ENCODE measurements at places on chromosomes 11 and 22.
A peak's percentile ranks its signal among the peaks of the same experiment; 100 is the strongest.

- no peak for DNase-seq
Observed at GRCh38 chr11:6623391-6624363, 4.5 kb upstream of the TPP1 start.

DNA sequence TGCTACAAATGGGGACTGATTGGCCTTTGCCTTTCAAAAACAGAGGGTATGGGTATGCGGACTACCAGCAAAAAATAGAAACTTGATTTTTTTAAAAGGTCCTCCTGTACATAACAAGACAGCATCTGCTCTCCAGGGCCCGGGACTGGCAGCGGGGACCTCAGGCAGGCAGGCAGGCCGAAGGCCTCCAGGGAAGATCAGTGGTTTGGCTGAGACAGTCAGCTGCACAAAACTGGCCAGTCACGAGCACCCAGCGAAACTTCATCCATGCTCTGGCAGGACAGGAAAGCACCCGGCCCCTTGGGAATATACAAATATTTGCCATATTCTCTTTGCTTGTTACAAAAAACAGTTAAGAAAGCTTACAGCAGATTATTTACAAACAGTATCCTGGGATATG is 11.0 kb downstream of the RPL27A start:
- no peak for DNase-seq

GRCh38 chr22:48415520-48415919 is 1412.2 kb downstream of the BRD1 start:
- no peak for DNase-seq

- DNase-seq, result no peak
Observed at GRCh38 chr22:42380769-42381551, 51.2 kb downstream of the NFAM1 start.

DNA sequence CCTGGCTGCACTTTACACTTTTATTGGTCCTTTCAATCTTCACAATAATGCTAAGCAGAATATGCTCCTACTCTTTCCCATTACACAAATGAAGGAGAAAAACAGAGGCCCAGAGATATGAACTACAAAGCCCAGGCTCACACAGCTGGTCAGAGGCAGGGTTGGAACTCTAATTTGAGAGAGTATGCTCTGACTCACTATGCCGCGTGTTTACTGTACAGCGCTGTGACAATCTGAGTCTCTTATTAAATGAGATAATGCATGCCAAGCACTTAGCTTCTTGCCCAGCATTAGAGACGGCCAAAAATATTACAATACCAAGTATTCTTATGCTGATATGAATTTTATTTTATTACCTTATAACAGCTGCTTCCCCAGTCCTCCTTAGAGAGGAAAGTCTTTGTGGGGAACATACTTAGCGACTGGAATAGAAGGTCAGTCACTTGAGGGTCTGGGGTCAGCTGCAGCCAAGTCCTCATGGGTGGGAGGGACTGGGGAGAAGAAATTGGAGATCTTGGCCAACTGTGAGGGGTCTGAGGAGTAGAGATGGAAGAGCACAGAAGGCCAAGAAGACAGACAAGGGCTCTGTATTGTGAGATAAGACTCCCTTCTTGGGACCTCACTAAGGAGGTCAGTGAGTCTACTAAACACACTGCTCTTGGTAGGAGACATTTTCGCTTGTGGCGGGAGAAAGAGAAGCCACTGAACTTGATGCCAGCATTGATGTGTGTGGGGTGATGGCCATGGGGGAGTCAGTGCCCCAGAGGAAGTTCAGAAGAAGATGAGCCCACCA is 150.8 kb upstream of the TIMP3 start:
- DNase-seq, result no peak

DNA sequence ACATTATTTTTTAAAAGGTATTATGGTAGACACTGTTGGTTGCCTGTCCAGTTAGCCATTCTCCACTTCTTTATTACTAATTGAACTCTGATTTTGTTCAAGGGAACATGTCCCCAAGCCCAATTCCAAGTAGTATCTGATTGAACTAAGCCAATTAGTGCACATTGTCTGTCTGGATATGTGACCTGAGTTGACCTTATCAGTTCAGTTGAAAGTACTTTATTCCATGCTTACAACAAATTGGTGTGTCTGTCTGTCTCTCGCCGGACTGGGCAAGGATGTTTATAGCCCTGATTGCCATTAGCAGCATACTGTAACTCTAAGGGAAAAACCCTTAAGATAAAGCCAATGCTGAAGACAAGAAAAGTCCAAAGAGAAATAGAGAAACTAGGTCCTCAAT is 85.6 kb downstream of the INTS4 start:
- no peak for DNase-seq

GRCh38 chr11:35347921-35348331 is 71.4 kb downstream of the SLC1A2 start:
- no peak for DNase-seq

DNA sequence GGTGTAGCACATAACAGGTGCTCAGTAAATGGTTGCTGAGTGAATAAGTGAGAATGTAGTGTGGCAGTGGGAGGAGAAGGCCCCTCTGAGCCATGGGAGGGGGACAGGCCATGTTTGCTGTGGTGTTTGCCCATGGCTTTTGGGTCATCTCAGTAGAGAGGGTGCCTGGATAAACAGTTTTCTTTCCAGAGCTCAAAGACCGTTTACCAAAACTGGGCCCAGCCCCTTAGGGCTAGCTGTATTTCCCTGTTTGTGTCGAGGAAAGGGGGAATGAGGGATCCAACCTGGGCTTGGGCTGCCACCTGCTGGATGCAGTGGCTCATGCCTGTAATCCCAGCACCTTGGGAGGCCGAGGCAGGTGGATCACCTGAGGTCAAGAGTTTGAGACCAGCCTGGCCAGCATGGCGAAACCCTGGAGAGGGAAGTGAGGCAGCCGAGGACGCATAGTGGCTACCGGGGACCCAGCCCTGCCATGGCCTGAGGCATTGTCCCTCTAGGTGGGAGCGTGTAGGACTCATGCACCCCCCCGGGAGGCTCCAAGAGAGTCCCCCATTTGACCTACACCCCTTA is 8.7 kb upstream of the LTO1 start:
- DNase-seq, result no peak

GRCh38 chr11:117725048-117725734 is 71.8 kb downstream of the DSCAML1 start:
- no peak for DNase-seq

DNA sequence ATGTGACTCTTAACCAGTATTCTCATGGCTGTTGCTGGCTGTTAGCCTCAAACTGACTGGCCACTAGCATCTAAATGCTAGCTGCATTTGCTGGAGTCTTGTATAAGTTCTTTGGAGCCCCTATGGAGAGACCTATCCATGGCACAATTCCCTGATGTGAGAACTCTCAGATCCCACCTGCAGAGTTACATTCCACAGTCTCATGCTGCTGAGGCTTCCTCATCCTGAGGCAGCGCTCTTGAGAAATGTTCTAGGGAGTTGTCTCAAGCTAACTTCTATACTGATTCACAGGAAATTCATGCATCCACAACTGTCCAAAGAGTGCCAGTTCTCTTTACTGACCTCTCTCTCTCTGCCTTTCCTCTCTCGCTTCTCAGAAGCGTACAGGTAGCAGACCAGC is 218.0 kb upstream of the PITPNB start:
- DNase-seq, result no peak

GRCh38 chr11:10663990-10664389 is 29.6 kb downstream of the IRAG1 start:
- DNase-seq, result no peak

DNA sequence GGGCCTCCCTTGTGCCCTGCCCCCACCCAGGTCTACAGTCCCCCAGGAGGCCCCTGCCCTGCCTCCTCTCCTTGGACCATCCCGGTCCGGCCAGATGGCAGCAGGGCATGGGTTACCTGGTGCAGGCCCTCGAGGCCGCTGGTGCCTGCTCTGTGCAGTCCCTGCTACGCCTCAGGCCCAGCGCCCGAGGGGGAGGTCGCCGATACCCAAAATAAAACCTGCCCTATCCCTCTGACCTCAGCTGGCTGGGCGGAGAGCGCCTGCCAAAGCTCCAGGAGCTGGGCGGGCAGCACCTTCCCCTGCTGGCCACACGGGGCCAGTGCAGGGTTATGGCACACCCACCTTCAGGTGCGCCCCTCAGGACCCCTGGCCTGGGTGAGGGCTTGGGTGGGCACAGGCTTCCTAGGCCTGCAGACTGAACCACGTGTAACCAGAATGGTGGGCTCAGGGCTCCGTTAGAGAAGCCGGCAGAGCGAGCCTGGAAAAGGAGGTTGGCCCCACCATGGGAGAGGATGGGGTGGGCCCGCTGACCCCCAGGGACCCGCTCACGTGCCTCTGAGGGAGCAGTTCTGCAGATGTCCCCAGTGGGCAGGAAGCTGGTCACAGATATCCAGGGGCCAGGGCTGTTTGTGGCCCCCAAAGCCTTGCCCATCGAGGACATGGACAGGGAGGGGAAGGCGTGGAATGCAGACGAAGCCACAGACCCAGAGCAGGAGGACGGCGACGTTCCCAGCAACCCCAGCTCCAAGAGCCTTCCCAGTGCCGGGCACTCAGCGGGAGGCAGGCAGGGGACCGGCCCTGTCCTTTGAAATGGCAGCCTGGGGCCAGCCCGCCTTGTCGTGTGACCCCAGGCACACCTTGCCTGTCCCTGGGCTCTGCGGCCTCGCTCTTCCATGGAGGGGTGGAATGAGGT is 1.7 kb upstream of the TNNT3 start:
- no peak for DNase-seq

DNA sequence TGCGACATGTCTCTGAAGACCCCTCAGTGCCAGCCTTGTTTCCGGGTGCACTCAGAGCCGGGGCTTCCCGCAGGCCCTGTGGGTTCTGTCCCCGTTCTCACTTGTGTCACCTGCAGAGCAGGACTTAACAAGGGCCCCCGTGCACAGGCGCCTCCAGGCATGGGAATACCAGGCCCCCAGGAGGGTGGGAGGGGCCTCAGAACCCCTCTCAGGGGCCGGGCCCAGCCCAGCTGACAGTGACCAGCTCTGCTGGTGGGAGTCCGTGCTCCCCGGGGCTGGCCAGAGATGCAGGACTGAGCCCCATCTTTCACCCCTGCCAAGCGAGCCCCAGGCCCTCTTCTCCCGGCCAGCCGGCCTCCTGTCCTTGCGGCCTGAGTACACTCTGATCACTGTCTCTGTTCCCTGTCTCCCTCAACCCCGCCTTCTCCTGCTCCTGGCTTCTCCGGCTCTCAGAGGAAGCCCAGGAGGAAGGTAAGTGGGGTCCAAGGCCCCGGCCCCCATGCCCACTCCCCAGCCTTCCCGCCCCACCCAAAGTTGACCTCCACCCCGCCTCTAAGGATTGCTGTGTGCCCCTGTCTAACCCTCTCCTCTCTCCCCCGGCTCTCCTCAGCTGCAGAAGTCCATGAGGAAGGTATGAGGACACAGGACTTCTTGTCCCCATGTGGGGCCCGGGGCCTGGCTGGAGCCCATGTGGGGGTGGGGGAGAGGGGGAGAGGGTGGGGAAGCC is 5.3 kb downstream of the TNNT3 start:
- no peak for DNase-seq

GRCh38 chr11:2466869-2467694 is 22.3 kb downstream of the KCNQ1 start:
- no peak for DNase-seq

GRCh38 chr22:44537467-44537866 is 39.4 kb upstream of the RTL6 start:
- no peak for DNase-seq

DNA sequence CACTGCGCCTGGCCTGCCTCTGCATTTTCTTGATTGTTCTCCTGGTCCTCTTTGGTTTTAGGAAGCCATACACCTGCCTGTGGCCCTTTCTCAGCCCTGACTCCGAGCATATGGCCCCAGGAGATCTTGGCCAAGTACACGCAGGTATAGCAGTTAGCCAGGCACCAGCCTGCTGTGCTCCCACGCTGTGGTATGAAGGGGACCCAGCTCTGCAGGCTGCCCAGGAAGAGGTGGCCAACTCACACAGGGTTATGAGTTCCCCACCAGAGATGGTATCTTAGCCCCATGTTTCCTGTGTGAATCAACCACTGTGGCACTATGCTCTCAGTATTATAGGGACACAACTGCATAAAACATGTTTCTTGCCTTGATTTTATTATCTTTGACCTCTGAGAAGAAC is 31.1 kb downstream of the SGSM3 start:
- peak; percentile 20 for DNase-seq

DNA sequence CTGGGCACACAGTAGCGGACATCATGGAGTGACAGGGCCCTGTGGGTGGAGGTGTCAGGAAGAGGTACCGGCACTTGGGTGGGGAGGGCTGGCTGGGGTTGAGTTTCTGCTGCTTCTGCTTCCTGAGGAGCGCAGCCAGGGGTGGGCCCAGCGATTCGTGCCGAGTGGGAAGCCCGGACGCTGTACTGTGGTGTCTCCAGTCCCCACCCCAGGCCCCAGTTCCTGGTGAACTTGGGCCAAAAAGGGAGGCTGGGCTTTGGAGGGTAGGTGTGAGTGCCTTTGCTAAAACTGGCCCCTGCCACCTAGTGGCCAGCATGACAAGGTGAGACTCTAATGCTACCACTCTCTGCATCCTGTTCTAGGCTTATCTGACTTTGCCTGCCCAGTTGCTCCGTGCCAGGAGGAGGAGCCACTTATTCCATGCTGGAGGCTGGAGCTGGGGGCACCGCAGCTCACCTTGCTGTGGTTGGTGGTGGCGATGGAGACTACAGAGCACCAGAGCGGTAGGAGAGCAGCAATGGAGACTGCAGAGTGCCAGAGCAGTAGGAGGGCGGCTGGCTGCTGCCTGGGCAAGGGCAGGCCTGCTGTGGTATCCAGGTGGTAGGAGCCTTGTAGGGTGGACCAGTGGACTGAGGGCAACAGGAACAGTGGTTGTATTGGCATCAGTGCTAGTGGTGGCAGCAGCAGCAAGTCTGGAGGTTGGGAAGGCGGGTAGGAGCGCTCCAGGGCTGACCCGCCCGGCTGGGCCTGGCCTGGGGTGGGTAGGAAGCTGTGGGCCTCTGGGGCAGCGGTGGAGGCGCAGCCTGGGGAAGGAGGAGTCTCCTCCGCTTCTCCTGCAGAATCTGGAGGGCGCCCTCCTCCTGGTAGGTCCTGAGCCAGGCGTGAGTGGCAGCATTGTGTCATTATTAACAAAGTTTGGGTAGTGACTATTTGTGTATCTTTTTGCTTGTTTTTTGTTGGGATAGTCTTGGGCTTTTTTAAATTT is 2.2 kb upstream of the RFPL2 start:
- no peak for DNase-seq

DNA sequence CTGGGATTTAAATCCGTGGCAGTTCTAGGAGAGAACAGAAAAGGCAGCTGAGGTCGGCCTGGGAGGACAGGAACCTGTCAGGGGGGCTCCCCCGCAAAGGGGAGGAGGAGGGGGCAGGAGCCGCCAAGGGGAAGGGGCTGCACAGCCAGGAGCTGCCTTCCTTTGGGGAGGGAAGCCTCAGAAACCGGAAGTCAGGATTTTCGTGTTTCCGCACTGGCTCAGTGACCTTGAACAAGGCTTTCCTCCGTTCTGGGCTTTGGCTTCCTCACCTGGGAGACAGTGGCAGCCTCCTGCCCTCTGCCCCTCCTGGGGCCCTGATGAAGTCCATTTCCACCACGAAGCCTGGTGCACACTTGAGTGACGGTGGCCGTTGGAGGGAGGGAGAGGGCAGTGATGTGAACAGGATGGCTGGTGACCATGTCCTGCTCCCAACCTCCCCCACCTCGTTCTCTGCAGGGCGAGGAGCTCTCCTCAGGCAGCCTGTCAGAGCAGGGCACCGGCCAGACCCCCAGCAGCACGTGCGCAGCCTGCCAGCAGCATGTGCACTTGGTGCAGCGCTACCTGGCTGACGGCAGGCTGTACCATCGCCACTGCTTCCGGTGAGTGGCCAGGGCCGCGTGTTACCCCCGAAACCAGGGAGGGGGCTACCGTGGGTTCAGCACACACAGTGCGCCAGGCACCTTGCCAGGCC is 12.6 kb downstream of the MICALL1 start:
- DNase-seq, result no peak

Data from stimulated activated CD4-positive, alpha-beta T cell treated with anti-CD3 and anti-CD28 coated beads, Interleukin-12 subunit alpha, Interleukin-12 subunit beta, amount 100 ng/mL, for 4 hours (primary cell).